ENCODE measurements at places on chromosomes 3 and 15.

DNA sequence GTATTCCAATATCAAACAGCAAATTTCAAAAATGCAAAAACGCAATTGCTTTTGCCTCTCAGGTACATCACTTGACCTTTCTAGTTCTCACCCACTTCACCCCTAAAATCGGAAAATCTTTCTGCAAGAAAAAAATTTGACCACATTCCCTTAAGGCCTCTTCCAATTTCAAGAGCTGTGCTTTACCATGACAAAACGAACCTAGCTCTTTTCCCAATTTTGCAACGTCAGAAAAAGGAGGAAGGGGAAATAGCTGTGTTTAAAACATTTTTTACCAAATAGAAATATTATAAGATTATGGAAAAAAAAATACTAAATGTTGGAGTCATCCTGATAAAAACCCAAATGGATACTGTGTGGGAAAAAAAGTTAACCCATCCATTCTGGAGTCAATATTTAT, 1.1 kb upstream of the NR2C2 start:
- DNase-seq: no peak

GRCh38 chr3:125374501-125374995, 577 bp downstream of the ZNF148 start:
- peak; percentile 81 for DNase-seq

DNA sequence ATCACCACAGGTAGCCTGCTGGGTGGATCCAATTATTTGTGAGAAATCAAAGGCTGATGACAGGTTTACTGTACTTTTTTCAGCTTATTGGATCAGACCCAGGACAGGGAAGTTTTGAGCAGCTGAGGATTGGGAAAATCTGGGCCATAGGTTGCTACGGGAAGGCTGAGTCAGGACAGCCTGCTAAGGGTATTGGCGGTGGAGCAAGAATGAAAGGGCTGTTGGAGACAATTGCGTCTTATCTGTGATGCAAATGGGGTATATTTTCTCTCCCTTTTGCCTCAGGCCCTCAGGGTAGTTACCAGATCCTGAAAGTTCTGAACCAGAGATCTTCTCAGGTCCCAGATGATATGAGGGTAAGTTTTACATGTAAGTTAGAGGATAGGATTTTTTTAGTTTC, 317.7 kb downstream of the EDEM1 start:
- no peak for DNase-seq

DNA sequence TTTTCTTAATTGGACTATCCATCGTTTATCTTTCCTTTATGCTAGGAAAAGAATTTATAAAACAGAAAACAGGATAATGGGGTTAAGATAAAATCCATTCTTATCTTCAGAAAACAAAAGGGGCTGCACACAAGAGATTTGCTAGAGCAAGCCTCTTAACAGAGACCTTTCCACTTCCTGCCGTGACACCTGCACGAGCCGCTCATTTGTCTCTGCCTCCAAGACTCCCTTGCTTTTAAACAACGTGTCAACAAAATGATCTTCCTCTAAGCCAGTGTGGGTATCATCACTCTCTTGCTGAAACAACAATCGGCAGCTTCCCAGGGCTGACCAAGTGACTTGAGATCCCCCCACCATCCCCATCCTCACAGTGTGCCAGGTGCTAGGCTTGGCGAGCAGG, 33.1 kb downstream of the GABRB3 start:
- DNase-seq: no peak

- no peak for DNase-seq
These were observed 206.3 kb upstream of the KCNMB2 start for GRCh38 chr3:178329936-178330335.

DNA sequence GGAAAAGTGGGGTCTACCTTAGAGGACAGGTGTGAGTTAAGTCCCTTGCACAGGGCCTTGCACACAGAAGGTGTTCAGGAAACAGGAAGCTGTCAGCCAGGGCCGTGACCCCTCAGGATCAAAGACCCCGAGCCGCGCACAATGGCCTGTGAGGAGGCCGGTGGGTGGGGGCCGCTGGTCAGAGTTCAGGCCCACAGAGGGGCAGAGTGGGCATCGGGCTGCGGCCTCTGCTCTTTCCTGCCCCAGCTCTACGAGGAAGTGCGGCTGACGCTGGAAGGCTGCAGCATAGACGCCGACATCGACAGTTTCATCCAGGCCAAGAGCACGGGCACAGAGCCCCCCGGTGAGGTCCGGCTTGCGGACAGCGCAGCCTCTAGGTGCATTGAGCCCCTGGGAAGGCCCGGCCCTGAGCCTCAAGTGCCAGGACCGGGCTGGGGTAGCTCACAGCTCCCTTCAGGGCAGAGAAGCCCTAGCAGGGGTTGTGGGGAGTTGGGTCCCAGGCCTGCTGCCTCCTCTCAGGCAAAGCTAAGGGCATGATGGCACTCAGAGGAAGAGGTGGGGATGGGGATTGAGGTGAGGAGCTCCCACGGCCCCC, 37.2 kb downstream of the PSTPIP1 start:
- DNase-seq: peak; percentile 79

DNA sequence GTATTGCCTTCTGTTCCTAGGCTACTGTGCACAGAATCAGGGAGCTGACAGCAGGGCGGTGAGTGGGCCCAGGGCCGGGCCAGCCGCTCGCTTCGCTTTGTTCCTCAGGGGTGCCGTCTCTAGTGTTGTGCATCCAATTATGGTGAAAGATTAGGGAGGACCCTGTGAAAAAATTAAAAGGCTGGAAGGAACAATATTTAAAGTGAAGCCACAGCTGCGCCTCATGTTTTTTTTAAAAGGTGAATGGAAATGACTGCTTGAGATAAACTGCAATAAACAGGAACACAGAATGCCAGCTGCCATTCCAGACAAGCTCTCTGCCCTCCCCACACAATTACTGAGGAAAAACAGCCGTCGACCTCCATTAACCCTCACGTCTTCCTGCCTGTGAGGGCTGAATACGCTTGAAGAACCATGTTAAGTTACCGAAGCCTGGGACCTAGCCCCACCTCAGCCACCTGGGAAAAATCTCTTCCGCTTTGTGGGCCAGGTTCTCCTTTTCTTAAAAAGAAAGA, 132.0 kb upstream of the IL12A start:
- no peak for DNase-seq

DNA sequence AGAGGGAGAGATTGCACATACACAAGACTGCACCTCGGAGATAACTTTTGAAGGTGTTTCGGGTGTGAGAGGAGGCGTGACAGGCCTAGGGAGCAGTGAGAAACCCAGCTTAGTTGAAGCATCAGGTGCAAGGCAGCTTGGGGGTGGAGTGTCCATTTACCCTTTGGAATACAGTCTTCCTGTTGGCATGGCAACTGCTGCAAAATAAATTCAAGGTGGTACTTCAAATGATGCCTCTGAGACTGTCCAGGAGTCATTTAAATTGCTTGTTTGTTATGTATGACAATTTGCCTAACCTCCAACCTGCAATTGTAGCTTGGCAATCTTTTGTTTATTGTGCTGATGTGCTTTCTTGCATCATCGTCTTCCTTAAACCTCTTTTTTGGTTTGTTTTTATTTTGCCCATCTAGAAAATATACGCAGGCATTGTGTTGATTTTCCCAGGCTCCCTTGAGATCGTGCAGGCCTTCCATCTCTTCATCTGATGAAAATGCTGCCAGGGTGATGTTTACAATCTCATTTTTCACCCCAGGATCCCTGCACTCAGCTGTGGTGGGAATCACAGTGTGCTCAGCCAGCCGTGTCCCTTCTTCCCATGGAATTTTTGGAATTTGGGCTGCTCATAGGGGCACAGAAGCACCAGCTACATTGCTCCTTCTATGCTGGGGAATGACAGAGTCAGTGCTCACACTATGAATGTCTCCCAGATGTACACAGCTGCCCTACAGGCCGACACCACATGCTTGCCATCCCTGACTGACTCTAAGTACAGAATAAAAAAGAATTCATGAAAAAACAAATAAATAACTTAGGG, 583.1 kb upstream of the CFAP20DC start:
- no peak for DNase-seq

GRCh38 chr3:69342074-69342473, 43.8 kb downstream of the FRMD4B start:
- DNase-seq: no peak

- DNase-seq: no peak
These were observed 7.7 kb downstream of the CAPN3 start for GRCh38 chr15:42367041-42367440.

GRCh38 chr15:39512643-39513042, 68.2 kb upstream of the THBS1 start:
- no peak for DNase-seq

GRCh38 chr3:196232882-196233251, 16.5 kb downstream of the SLC51A start:
- DNase-seq: no peak

DNA sequence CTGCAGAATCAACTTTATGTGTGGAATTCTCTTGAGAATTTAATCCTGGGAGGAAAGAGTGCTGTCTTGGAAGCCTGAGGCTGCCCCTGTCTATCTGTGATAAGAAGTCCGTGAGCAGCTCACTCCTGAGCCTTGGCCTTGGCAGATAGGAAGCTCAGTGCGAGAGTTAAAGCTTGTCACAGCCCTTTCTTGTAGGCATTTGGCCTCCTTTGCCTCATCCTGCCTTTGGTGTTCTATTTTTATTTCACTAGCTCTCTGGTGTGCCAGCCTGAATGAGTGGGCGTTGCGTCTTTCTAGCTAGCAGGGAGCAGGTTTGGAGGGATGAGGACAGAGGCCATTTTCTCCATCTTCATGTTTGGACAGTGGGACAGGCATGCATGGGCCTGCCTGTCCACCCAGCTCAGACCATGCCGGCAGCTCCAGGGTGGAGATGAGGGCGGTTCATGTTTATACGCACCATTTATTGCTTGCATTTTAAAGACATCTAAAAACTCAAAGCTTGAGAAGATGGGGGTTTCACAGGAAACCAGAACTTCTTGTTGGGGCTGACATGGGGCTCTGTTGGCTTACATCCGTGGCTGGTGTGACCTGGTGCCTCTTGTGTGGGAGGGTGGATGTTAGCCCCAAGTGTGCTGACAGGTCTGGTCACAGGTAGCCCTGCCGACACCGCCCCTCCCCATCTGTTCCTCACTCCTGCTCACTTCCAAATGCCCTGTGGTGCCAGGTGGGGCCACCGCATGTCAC, 29.8 kb downstream of the IRAK2 start:
- no peak for DNase-seq

GRCh38 chr3:66444146-66444644, 56.6 kb downstream of the LRIG1 start:
- no peak for DNase-seq

GRCh38 chr3:71468311-71469137, 115.0 kb downstream of the FOXP1 start:
- no peak for DNase-seq

DNA sequence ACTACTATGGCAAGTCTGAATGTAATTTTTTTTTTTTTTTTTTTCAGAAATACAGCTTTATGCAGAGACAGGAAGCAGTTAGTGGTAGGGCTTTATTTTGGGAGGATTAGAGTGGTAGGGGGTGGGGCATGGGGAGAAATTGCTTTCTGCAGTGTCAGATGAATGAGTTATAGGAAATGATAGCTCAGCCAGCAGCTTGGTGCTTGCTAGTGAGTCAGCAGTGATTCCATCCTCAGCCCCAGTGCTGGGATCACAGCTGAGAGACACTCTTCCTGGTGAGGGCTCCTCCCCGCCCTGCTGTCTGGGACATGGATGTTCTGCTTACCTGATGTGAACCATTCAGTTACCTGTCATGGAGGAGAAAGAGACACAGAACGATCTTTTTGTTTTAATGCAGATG, 39.6 kb downstream of the SEMA6D start:
- DNase-seq: no peak

- no peak for DNase-seq
These were observed 103.2 kb upstream of the PPP2R3A start for GRCh38 chr3:135862361-135862760.

DNA sequence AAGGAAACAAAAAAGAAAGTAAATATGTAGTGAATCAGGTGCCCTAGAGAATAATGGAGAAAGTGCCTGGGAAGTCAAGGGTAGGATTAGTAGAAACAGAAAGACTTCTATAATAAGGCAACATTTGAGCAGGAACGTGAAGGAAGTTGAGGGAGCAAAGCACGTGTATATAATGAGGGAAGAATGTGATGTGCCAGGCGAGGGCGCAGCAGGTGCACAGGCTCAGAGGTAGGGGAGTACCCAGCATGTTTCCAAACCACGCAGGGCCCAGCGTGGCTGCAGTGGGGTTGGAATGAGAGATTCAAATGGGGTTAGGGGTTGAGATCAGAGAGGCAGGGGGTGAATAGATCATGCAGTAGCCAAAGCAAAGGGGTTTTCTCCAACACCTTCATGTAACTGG, 91.9 kb upstream of the VGLL4 start:
- DNase-seq: peak; percentile 60

- DNase-seq: no peak
These were observed 157.5 kb downstream of the GABRB3 start for GRCh38 chr15:26615188-26615926.

DNA sequence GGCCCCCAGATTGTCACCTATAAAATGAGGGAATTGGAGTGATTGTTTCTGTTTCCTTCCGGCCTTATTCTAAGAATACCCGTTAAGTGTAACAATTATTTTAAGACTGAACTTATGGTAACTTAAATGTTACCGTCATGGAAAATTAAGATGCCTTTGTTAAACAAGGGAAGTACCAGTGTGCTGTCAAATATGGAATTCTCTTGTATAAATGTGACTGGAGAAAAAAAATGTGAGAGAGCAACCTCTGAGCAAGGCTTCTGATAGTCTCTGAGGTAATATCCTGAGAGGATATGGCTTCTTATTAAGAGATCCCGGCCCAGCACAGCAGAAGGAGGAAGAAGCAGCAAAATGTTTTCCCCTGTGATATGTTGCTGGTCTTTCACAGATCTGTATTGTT, 480.7 kb upstream of the ADAMTS9 start:
- no peak for DNase-seq

GRCh38 chr3:31544634-31545033, 11.9 kb downstream of the STT3B start:
- DNase-seq: no peak

DNA sequence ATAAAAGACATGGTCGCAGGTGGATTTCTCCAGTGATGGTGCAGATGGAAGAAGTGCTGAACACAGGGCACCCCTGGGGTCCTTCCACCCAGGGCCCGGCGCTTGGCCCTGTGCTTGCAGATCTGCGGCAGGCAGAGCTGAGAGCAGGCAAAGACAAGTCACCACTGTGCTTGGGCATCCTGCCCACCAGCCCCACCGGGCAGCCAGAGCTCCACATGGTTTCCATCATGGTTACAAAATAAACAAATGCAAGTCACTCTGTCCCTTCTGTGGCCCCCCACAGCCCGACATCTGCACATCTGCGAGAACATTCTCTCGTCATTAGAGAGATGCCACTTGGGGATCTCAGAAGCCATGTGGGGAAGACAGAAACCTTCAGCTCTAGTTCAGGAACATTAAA, 37.6 kb upstream of the SFMBT1 start:
- peak; percentile 77 for DNase-seq

DNA sequence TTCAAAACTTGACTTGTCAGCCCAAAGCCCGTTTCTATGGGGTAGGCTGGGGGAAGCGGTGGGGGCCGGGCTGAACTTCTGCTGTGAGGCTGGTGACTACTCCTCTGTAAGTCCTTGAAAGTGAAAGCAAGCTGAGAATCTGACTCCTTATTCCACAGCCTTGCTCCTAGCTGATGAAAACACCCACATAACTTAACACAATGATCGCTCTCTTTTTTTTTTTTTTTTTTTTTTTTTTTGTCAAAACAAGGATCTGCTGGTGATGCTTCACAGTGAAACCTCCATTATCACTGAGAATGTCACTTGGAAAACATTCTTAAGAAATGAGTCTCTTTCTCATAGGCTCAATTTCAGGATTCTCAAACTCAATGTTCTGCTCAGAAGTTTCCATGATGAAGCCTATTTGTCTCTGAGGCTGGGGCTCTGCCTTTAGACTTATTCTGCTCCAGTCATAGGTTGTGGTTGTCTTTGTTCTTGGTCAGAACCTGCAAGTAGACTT, 31.4 kb upstream of the TKT start:
- no peak for DNase-seq
